CD8-positive, alpha-beta memory T cell (primary cell): ENCODE measurements at places on chromosomes 6 and 20.

- DNase-seq, result no peak
Measured at GRCh38 chr6:169395080-169395805, 141.6 kb upstream of the THBS2 start.

- DNase-seq, result no peak
Measured at GRCh38 chr20:18225632-18226031, 62.7 kb upstream of the ZNF133 start.

DNA sequence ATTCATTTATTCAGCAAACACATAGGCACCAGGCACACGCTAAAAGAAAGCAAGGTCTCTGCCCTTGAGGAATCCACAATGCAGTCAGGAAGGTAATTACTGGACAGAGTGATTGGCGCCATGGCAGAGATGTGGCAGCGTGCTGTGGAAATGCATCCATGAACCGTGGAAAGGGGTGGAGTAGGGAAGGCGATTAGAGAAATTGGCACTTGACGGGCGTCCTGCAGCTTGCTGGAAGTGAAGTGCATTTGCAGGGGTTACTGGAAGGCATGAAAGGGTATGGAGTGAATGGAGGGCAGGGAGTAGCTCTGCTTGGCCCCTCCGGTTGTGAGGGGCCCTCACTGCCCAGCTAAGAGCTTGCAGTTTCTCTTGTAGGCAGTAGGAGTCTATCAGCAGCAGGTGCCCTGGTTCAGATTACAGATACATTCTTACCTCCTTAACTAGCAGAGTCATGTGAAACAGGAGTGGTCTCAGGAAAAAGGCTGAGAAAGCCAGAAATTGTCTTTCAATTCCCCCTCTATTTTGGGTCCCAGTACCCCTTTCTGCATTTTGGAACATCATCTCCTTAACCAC lies 122.5 kb upstream of the TIAM2 start:
- no peak for DNase-seq

DNA sequence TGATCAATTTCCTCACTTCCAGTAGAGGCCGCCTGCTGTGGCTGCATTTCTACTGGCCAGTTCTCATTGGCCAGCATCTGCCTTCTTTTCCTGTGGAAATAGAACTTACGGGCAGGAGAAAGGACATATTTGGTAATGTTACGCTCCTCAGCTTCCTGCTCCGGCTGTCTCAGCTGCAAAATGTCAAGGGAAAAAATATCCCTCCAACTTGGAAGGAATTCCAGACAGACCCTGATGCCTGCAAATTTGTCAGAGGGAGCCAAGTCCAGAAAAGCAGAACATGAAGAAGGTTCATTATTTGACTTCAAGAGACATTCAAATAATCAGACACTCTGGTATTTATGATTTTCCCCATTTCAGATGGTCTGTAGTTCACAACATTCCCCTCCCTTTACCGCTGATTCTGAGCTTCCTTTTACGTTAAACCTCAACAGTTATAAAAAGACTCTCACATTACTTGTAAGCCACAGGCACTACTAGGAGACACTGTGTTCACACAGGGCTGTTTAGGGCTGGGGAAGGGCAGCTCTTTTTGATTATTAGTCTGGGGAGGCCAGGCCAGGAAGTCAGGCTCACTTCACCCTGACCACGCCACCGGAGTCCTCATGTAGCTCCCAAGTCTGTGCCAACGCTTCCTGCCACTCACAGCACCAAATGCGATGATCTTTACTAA lies 179.6 kb upstream of the CCN2 start:
- DNase-seq, result no peak

- no peak for DNase-seq
Measured at GRCh38 chr6:6916598-6916997, 191.2 kb upstream of the RREB1 start.
